Muscle of arm (tissue), 14 donors: ENCODE measurements at places on chromosomes 11 and 22.
A peak's percentile ranks its signal among the peaks of the same experiment; 100 is the strongest.

DNA sequence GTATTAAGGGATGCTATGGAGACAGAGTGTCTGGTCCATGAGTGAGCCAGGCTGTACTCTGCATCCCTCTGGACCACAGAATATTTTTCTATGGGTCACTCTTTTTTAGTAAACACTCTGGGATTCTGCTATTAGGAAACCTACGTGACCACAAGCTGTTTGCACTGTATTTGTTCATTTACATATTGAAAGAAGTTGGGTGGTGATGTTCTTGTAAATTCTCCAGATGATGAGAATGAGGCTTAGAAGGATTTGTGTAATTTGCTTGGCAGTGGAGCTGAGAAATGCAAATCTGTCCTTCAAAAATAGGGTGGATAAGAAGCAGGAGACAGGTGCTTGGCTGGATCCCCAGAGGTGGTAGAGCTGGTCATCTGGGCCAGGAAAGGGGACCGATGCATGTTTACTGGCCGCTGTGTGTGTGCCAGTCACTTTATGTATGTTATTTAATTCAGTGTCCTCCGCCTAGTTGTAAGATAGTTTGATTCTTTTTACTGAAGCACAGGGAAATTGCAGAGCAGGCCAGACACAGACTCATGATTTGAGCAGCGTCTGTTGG, 63.7 kb upstream of the HEPHL1 start:
- no peak for DNase-seq

- no peak for DNase-seq
Observed at GRCh38 chr11:116136987-116137674, 632.9 kb upstream of the CADM1 start.

GRCh38 chr11:105111145-105111944, 28.2 kb downstream of the CARD18 start:
- no peak for DNase-seq

DNA sequence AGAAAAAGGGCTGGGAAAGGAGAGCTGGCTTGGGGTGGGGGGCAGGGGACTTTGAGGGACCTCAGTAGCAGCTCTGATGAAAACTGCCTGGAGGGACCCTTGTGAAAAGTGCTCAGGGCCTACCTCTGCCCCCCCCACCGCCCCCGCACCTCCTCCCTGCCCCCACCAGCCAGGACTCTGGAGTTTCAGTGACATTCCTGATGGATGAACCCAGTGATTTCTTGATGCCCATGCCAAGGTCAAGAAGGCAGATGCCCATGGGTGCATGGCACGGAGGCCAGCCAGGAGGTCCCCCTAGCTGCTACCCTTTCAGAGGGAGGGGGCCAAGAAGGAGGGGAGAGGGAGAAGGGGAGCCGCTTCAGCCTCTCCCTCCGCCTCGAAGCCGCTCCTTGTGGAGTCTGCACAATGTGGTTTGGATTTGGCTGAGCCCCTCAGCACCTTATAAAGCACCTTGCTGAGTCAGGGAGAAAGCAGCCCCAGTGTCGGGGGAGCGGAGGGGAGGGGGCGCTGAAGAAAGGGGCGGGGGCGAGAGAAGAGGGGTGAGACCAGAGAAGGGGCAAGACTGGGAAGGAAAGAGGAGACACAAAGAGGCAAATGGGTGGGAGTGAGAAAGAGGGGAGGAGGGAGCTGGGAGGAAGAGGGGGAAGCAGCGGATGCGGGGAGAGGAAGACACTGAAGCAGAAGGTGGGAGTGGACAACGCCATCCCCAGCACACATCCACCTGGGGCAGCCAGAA, 2.1 kb upstream of the CLCF1 start:
- DNase-seq: no peak

DNA sequence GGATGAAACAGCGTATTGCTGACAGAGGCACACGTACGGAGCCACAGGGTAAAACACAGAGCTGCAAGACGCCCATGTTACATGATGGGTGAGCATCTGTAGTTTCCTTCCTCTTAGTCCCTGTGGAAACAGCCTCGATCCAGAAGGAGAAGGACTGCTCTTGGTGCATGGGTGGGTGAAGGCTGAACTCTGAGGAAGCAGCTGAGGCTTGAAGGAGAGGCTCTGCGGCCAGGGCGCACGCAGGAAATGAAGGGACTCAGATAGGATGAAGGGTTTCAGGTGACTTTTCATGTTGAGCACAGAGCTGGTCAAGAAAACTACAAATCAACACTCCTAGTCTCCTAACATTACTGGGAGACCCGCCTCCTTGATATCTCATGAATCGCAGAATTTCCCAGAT, 65.7 kb upstream of the ADA2 start:
- DNase-seq: no peak

- no peak for DNase-seq
Observed at GRCh38 chr11:72724021-72724551, 28.1 kb downstream of the ARAP1 start.

GRCh38 chr22:29216873-29217666, 11.4 kb downstream of the EMID1 start:
- DNase-seq: no peak

- DNase-seq: no peak
Observed at GRCh38 chr11:123437236-123437979, 7.3 kb downstream of the GRAMD1B start.

DNA sequence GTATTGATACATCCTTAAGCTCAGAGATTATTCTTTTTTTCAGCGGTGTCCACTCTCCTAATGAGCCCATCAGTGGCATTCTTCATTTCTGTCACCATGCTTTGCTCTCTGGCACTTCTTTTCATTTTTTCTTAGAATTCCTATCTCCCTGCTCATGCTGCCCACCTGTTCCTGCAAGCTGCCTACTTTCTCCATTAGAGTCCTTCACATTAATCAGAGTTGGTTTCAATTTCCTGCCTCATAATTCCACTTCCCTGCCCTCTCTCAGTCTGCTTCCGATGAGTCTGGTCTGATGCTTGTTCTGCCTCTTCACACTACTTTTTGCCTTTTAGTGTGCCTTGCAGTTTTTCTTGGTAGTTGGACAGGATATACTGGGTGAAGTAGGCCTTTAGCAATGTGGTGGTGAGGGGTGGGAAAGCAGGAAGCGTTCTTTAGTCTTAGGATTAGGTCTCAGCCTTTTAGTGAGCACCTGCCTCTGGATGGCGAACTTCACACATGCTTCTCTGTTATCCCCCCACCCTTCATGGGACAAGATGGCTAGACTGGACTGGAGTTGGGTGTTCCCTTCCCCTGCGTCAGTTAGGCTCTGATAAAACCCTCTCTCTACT, 53.6 kb downstream of the CECR2 start:
- no peak for DNase-seq

- DNase-seq: no peak
Observed at GRCh38 chr22:49119551-49119952, 708.1 kb downstream of the BRD1 start.

- no peak for DNase-seq
Observed at GRCh38 chr11:2525941-2526807, 81.4 kb downstream of the KCNQ1 start.

DNA sequence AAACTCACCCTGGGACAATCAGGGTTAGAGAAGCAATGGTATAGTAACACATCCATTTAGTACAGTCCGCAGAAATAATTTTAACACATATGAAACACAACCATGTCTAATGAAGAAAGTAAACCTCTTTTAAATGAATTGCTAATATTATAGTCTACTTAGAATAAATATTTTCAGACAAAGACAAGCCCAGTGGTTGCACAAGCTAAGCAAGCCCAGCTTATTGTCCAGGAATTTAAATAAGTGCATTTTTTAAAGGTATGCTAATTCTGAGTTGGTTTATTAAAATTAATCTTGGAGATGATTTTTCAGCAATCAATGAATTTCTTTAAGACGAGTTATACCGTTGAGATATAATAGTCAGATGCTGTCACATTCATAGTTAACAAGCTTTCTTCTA, 118.8 kb upstream of the BLID start:
- DNase-seq: no peak

- DNase-seq: no peak
Observed at GRCh38 chr11:43943372-43943930, 1.0 kb downstream of the C11orf96 start.

DNA sequence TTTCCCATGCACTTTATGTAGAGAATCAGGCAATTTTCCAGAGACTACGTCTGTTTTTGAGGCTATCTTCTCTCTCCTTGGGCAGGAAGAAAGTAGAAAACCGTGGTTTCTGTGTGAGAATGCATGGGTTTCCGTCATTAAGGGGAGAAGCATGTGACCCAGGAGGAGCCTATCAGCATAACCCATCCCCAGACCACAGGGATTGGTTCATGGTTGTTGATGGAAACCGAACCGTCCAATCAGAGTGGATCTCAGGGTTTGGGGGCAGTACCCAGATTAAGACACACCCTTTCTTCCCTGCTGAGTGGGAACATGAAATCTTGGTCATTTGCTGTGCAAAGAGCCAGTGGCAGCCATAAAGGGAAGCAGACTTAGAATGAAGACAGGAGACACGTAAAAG, 517.8 kb downstream of the MN1 start:
- no peak for DNase-seq

- no peak for DNase-seq
Observed at GRCh38 chr11:130465263-130465662, 16.8 kb downstream of the ADAMTS15 start.

DNA sequence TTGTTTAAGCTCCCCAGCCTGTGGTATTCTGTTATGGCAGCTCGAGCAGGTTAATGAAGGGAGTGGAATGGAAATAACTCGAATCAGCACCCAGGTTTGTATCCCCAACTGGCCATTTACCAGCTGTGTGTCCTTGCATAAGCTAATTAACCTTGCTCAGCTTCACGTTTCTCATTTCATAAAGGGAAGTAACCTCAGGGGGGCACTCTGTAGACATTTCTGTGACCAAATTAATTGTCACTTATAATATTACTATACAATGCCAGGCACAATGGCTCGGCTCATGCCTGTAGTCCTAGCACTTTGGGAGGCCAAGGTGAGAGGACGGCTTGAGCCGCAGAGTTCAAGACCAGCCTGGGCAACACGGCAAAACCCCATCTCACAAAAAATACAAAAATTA, 13.8 kb downstream of the ADA2 start:
- no peak for DNase-seq

DNA sequence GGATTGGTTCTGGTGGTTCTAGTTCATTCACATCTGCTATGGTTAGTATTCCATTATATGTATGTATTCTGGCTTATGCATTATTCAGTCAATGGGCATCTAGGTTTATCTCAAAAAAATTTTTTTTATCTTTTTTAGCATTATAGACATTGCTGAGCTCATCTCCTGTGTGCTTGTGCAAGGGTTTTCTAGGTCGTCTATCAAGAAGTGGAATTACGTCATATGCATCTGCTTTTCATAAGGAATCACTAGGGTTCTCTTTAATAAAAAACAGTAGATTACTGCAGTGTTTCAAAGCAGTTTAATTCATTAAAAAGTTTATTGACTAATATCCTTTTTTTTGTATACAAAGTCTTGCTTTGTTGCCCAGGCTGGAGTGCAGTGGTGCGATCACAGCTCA, 21.3 kb downstream of the TBC1D22A start:
- DNase-seq: no peak

DNA sequence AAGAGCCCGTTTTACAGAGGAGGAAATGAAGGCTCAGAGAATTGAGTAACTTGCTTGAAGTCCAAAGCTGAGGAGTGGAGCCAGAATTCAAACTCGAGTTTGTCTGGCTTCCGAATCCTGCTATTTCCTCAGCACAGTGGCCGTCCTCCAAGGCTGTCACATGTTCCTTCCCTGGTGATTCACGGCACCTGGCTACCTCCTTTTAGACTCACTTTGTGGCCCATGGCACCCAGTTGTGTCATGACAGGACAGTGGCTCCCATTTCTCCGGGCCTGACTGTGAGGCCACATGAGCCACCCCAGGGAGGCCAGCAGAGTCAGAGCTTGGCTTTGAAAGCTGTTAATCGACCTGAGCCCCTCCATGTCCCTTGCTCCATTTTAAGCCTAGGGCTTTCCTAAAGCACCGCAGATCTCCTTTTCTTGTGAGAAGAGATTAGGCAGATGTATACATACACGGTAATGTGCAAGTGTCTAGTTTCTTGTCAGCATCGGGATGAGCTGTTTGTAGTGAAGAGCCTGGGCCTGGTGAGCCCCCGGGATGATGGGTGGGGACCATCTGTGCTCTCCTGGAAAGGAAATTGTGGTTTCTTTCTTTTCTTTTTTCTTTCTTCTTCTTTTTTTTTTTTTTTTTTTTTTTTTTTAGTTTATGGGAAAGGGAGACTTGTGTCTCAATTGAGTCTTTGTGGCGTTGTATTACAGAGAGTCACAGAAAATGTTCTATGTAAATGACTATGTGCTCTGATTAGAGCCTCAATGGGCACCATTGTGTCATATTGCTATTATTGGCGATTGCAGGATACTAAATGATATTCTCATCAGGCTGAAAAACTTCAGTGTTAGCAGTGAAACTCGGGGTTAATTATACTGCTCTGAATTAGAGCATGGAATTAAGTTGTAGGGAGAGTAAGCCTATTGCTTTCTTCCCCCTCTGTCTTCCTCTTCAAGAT, 54.8 kb downstream of the PTPRJ start:
- peak; percentile 56 for DNase-seq

- peak; percentile 56 for DNase-seq
Observed at GRCh38 chr11:78740199-78741071, 165.8 kb upstream of the NARS2 start.

- DNase-seq: no peak
Observed at GRCh38 chr11:79170321-79170720, 270.5 kb downstream of the TENM4 start.

- no peak for DNase-seq
Observed at GRCh38 chr11:85086504-85087284, 540.5 kb downstream of the DLG2 start.

DNA sequence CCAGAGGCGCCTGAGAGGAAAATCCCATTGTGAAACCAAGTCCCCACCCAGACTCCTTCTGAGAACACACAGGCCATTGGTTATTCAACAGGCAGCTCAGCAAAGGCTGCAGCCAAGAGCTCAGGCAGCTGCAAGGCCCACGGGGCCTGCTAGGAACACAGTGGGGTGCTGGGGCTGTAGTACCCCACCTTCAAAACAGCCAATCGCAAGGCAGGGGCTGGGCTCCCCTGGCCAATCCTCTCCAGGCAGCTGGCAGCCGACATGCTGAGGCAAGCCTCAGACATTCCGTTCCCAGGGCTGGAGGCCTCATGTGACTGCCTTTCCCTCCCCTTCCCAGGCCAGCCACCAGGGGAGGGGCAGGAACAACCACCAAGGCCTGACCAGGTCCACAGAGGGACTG, 6.6 kb downstream of the PRODH start:
- DNase-seq: no peak

DNA sequence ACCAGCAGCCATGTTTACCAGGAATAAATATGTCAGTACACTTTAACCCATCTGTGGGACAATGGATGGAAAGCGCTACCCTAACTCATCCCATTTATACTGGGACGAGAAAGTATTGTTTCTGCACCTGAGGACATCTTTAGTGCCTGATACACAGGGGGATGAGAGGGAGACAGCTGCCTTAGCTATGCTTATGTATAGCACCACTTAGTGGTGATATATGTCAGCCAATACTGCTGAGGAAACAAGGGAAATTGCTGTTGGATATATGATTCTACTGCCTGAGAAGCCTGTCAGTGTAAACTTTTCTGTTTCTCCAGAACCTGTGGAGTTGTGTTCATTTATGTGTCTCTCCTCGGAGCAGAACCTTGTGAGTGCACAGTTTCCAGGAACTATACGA, 13.3 kb upstream of the CEP295 start:
- DNase-seq: no peak
